ENCODE measurements at places on chromosomes 6 and 20. TPM values are rescaled to one million over a fixed set of nuclear protein-coding genes. Genes with fewer than 3 reads are reported as not detected.

Gene MYLK2
- 0.22 TPM for polyA plus RNA-seq

Gene COL11A2
- polyA plus RNA-seq = 20.2 TPM

Gene SLC22A16
- not detected for polyA plus RNA-seq

Gene RSPO3
- 0.20 TPM for polyA plus RNA-seq

Gene RAET1L
- not detected for polyA plus RNA-seq

Gene BPIFB1
- not detected for polyA plus RNA-seq

Gene DCDC2
- polyA plus RNA-seq = 0.57 TPM

Gene MC3R
- not detected for polyA plus RNA-seq

Gene MAS1
- not detected for polyA plus RNA-seq

Gene TMEM74B
- polyA plus RNA-seq = 155 TPM

Gene HLA-DOB
- not detected for polyA plus RNA-seq

Gene GABRR1
- polyA plus RNA-seq = 0.36 TPM

Gene FNDC1
- polyA plus RNA-seq = not detected

Gene SLC24A3
- 6.5 TPM for polyA plus RNA-seq

Gene CPNE5
- polyA plus RNA-seq = 9.5 TPM

Gene CST3
- 52.4 TPM for polyA plus RNA-seq

Gene B3GAT2
- polyA plus RNA-seq = 5.6 TPM

Gene PLEKHG1
- polyA plus RNA-seq = 2.6 TPM

Gene ARMC2
- polyA plus RNA-seq = 18.6 TPM

Gene SDHAF4
- polyA plus RNA-seq = 28.2 TPM

Gene PRICKLE4
- not detected for polyA plus RNA-seq

Gene BPIFA1
- not detected for polyA plus RNA-seq

Measured in neural cell (in vitro differentiated cells).